ENCODE measurements at places on chromosomes 4 and X.

DNA sequence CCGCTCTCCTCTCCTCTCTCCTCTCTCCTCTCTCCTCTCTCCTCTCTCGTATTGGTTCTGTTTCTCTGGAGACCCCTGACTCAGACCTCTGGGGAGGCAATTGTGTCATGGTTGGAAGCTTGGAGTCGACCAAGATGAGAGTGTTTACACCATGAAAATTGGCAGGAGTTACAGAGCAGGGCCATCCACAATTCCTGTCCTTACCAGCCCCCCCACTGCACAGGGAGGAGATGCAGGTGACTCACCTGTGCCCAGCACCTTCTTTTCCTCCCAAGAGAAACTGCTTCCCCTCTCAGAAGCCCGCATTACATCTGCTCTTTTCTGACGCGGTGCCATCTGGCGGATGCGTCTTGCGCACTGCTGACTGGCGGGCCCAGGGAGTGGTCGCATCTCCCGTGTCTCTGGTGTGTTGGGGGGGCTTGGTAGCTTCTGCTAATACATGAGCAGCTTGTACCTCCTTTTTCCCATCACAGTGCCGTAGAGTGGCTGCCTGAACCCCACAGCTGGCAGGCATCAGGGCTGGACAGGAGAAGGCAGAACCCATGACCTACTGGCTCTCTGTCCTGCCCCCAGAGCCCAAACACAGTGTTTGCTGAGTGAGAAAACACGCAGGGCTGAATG, 31.4 kb upstream of the GPR78 start:
- DNase-seq = no peak

- no peak for DNase-seq
These were observed 216.1 kb upstream of the PSAPL1 start for GRCh38 chr4:7650606-7651385.

GRCh38 chr4:120771907-120772306, 150.6 kb downstream of the PRDM5 start:
- no peak for DNase-seq

- no peak for DNase-seq
These were observed 32.0 kb upstream of the USP51 start for GRCh38 chrX:55521687-55522086.

- DNase-seq = no peak
These were observed 2.3 kb downstream of the SLC26A1 start for GRCh38 chr4:990746-991367.
